Activated CD8-positive, alpha-beta memory T cell treated with anti-CD3 and anti-CD28 coated beads, Interleukin-2, amount 10 ng/mL, durations not matched to agents 7 days and 5 days (primary cell): ENCODE measurements at places on chromosomes 12 and 14.

DNA sequence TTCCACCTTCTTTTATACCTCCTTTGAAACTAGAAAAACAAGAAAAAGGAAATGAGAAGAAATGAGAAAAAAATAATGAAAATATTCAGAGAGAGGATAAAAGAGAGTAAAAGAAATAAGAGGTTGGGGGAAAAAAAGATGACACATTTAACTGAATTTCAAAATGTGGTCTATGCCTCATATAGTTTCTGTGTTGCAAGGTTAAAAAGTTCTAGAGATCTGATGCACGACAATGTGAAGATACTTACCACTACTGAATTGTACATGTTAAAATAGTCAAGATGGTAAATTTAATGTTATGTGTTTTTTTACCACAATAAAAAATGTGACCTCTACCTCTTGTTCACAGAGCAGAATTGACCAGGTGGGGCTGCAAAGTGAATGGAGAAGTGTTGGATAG is 314.8 kb upstream of the OR4E1 start:
- peaks cover 4% of the 10 kb centered on the region for H3K27me3 ChIP-seq
- peaks cover 28% of the 10 kb centered on the region for H3K4me1 ChIP-seq
- no peaks in the 10 kb centered on the region for H3K36me3 ChIP-seq
- DNase-seq = no peak
- H3K27ac ChIP-seq = peak overlapping the region; percentile 79

DNA sequence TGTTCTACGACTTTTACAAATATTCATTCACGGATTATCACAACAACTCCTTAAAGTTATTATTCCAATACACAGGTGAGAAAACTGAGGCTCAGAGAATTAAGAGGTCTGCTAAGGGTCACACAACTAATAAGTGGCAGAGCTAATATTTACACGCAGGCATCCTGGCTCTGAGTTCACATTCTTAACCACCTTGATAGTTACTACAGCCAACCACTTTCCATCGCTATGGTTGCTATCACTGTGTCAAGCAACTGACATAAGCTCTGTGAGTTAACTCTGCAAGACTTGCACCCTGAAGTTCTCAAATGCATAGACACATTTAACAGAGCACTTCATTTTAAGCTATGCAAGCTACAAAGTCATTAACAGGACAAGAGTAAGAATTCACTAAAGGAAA is 3.7 kb downstream of the GLT8D2 start:
- no peak overlapping the region for H3K27ac ChIP-seq
- no peak for DNase-seq
- peaks cover 37% of the 10 kb centered on the region for H3K27me3 ChIP-seq
- H3K4me1 ChIP-seq = peaks cover 21% of the 10 kb centered on the region
- H3K36me3 ChIP-seq = no peaks in the 10 kb centered on the region

- DNase-seq = no peak
- H3K27ac ChIP-seq = no peak overlapping the region
- no peaks in the 10 kb centered on the region for H3K4me1 ChIP-seq
- H3K36me3 ChIP-seq = no peaks in the 10 kb centered on the region
- no peak overlapping the region for H3K4me3 ChIP-seq
Observed at GRCh38 chr14:33232031-33232430, 293.4 kb downstream of the NPAS3 start.

DNA sequence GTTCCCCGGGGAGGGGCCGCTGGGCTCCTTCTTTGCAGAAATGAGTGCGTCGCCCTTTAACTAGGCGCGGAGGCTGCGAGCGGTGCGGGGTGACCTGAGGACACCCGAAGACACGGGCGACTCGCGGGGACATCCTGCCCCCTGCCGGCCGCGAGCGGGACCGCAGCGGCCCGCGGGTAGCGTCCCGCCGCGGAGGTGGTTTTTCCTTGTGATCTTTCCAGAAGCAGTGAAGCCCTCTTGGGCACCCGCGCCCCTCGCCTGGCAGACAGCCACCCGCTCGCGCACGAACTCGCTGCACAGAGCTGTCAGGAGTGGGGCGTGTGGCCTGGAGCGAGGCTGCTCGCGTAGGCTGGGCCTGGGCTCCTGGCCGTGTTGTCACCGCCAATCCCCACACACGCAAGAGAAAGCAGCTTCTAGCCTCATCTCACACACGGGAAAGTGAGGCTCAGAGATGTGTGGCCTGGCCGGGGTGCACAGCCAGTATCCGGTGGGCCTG is 67.2 kb downstream of the DIO3 start:
- H3K27me3 ChIP-seq = peaks cover 2% of the 10 kb centered on the region
- no peaks in the 10 kb centered on the region for H3K4me1 ChIP-seq
- no peak overlapping the region for H3K27ac ChIP-seq
- DNase-seq = peak; percentile 78
- no peaks in the 10 kb centered on the region for H3K36me3 ChIP-seq
- no peak overlapping the region for H3K4me3 ChIP-seq

- no peak for DNase-seq
- H3K4me1 ChIP-seq = peaks cover 36% of the 10 kb centered on the region
- H3K27ac ChIP-seq = peak overlapping the region; percentile 45
- no peaks in the 10 kb centered on the region for H3K27me3 ChIP-seq
Observed at GRCh38 chr14:89700801-89701200, 253.7 kb downstream of the EFCAB11 start.
